ENCODE measurements at places on chromosomes 2 and 18.

DNA sequence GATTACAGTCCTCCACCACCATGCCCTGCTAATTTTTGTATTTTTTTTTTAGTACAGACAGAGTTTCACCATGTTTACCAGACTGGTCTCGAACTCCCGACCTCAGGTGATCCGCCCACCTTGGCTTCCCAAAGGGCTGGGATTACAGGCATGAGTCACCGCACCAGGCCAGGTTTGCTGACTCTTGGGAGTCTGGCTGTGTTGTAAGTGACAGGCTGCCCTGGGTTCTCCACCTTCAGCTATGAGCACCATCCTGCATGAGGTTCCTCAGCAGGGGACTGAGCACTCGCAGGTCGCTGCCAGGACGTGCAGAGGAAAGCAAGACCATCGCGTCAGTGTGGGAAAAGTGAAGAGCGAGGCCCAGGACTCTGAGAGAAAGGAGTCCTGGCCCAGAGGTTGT lies 112.6 kb upstream of the NDUFV2 start:
- no peak for DNase-seq

GRCh38 chr2:160242893-160243564 lies 43.0 kb upstream of the ITGB6 start:
- DNase-seq, result no peak

DNA sequence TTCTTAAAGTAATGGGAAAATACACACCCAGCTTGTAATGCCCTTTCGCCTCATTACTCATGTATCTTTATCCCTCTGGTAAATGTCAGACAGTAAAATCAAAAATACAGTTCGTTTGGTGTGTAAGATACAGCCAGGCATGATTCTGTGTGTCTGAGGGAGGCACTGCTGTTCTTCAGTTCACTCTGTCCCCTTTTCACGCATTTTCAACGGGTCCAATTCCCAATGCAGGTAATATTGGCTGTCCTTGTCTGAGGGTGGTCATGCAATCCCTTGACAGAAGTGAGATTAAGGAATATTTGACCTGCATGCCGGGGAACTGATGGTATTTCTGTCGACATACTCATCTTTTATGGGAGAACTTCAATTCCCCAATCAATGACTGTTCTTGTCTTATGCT lies 587.2 kb upstream of the NXPH2 start:
- DNase-seq, result no peak

DNA sequence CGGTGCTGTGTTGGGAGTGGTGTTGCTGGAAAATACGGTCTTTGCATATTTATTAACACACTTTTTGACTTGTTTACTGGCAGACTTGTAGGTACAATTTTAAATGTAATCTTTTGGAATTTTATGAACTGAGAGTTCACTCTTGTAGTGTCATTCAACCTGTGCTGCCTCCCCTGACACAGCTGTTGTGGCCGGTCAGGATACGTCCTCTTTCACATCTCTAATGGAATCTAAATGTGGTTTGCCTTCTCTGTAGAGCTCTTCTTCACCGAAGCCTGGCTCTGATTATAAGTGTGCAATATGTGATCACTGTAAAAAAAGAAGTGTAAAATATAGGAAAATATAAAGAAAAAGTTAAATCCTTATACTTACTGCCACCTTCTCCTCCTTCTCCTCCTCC lies 94.7 kb downstream of the MAP4K4 start:
- no peak for DNase-seq

- no peak for DNase-seq
Measured at GRCh38 chr18:54215069-54215468, 9.4 kb downstream of the MBD2 start.

DNA sequence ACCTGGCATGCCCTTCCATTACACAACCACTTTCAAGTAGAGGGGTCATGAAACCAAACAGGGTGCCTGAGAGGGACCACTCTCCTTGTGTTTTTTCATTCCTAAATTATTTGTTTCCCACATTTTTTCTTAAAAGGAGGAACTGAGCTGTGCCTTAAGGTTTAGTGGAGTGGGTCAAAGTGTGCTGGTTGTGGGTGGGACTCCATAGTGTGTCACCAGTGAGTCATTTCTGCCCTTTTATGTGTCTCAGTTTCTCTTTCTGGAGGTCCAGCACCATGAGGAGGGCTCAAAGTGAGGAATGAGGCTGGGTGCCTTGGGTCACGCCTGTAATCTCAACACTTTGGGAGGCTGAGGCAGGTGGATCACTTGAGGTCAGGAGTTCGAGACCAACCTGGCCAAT lies 37.8 kb downstream of the COMMD1 start:
- no peak for DNase-seq

DNA sequence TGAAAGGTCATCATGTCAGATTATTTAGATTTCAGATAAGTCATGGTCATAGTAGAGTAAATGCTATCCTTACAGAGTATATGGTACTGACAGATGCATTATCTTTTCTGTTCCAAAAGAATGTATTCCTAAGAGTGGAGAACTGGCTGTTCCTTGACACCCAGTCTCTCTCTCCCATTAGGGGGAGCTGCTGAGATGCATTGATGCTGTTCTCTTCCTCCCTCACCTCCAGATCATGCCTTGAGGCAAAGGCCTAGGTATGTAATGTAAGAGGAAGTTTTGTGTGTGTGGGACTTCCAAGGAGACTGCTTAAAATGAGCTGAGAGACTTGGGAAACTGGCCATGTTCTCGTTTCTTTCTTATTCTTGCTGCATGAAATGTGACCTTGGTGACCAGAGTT lies 979.5 kb upstream of the CELF4 start:
- no peak for DNase-seq

GRCh38 chr18:62631173-62631572 lies 84.2 kb upstream of the PHLPP1 start:
- no peak for DNase-seq

DNA sequence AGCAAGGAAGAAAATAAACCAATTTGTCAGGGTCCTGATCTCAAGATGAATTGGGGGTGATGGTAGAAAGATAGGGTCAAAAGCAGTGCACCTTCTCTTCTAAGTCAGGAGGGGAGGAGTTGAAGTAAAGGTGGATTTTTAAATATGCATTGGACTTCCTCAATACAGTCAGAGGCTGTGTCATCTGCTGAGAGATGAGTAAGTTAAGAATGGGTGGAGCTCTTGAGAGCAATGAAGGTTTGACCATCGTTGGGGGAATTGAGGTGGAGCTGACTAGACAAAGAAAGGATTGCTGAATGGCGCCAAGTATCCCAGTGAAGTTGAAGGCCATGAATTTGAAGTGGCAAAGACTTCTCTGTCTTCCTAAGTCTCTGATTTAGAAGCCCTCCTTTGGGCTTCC lies 18.4 kb upstream of the CPO start:
- DNase-seq, result no peak

Measured in stimulated activated CD4-positive, alpha-beta T cell treated with anti-CD3 and anti-CD28 coated beads, Interleukin-4, amount 100 ng/mL, for 48 hours (primary cell).